ENCODE measurements at places on chromosomes 2 and 18. TPM values are rescaled to one million over a fixed set of nuclear protein-coding genes. Genes with fewer than 3 reads are reported as not detected.

SERPINB2 gene
- not detected for total RNA-seq

DNAJC5G gene
- not detected for total RNA-seq

SLC30A3 gene
- not detected for total RNA-seq

B3GNT7 gene
- 0.53 TPM for total RNA-seq

GFPT1 gene
- 18.7 TPM for total RNA-seq

TRIM54 gene
- total RNA-seq = not detected

ERICH2 gene
- total RNA-seq = not detected

GRCh38 chr18:23524213-23524707 lies 20.9 kb downstream of the RMC1 start:
- H3K27me3 ChIP-seq = no peaks in the 10 kb centered on the region
- H3K36me3 ChIP-seq = peaks cover 25% of the 10 kb centered on the region

GRCh38 chr2:9799729-9800632 lies 43.3 kb upstream of the TAF1B start:
- no peaks in the 10 kb centered on the region for H3K36me3 ChIP-seq
- H3K27me3 ChIP-seq = peaks cover 8% of the 10 kb centered on the region
- H3K4me3 ChIP-seq = no peak overlapping the region

DNA sequence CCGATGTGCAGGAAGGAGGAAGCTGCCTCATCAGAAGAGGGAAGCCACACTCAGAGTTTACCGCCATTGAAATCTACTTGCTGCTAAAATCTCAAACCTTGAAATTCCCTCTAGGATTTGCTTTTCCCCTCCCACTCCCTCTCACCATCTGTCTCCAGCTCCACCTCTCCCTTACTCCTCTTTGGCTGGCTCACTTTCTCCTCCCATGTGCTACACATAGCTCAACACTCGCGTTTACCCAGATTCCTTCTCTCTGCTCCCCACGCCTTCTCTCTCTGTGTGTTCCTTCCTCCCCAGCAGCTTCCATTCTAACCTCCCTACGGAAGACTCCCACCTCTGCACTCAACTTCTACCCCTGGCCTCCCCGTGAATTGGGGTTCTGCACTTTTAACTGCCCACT lies 143.1 kb downstream of the DNER start:
- no peak overlapping the region for H3K4me3 ChIP-seq

- no peaks in the 10 kb centered on the region for H3K36me3 ChIP-seq
- H3K4me3 ChIP-seq = no peak overlapping the region
- no peaks in the 10 kb centered on the region for H3K27me3 ChIP-seq
- no peak for DNase-seq
- no peaks in the 10 kb centered on the region for H3K4me1 ChIP-seq
Observed at GRCh38 chr2:74822771-74823566, 11.0 kb upstream of the HK2 start.

DNA sequence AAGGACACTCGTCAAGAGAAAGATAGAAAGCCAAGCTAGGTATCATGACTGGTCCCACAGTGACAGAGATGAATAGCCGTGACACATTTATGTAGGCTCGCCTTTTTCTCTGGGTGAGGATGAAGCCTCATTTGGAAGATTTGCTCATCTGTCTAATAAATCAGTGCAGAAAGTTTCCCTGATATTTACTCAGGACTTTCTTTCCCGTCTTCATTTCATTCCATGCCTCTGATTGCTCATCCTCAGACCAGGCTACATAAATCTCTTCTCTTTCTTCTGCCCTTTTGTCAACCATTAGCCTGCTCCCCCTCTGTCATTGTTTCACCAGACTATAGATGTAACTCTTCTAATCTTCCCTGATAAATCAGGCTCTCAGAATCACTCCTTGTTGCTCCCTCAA lies 361.8 kb upstream of the MEIS1 start:
- H3K27me3 ChIP-seq = no peaks in the 10 kb centered on the region
- H3K36me3 ChIP-seq = no peaks in the 10 kb centered on the region
- H3K4me3 ChIP-seq = no peak overlapping the region
- DNase-seq = no peak

DNA sequence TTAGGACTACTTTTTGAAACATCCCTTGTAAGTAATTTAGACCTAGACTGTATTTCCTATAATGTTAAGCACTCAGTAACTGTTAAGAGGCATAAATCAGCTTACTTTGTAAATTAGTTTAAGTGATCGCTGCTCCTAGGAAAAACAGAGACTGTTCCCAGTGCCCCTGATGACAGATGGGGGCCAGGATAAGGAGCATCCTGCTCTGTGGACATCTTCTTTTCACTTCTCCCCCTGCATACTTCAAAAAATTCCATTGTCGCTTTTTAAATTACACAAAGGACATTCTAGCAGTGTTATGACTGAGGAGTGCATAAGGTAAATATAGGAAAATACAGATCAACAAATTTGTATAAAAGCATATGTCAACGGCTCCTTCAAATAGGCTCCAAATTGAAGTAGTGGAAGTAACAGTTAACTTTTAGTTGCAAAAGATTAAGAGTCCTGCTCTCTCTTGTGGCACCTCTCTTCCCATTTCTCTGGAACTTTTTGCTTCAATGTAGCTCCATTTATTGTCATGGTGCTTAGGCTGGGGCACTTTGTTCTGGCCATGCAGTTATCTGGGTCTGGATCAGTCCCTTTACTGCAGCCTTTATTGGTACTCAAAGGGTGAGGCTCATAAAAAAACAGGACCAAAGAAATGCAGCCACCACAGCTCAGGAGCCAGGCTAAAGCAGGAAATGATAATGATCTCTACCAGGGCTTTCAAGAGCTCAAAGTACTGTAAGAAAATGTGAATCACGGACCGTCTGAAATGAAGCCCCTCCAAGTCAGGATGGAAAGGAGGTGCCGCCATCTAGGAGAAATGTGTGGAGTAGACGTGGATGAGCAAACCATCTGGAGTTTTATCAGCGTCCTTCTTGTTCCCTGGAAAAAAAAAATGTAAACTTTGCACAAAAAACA lies 162.1 kb upstream of the ZNF516 start:
- peaks cover 26% of the 10 kb centered on the region for H3K27me3 ChIP-seq
- H3K4me3 ChIP-seq = no peak overlapping the region
- no peak overlapping the region for H3K27ac ChIP-seq

DNA sequence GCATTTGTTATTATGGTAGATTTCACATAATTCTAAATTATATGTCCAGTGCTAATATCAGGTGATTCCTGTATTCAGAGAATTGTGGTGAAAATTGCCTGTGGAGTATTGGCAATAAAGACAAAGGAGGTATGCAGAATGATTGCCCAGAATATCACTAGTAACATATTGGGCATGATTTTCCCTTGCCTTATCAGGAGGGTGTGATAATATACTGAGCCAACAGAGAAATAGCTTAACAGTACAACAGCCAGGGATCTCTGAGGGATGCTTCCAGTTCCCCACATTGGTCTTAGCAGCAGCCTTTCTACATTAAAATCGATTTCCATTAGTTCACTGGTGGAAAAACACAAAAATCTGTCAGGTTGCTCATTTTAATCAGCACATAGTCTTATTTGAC lies 122.9 kb upstream of the COL3A1 start:
- H3K27me3 ChIP-seq = no peaks in the 10 kb centered on the region
- no peak overlapping the region for H3K4me3 ChIP-seq
- H3K4me1 ChIP-seq = no peaks in the 10 kb centered on the region
- H3K36me3 ChIP-seq = no peaks in the 10 kb centered on the region
- H3K27ac ChIP-seq = no peak overlapping the region

DNA sequence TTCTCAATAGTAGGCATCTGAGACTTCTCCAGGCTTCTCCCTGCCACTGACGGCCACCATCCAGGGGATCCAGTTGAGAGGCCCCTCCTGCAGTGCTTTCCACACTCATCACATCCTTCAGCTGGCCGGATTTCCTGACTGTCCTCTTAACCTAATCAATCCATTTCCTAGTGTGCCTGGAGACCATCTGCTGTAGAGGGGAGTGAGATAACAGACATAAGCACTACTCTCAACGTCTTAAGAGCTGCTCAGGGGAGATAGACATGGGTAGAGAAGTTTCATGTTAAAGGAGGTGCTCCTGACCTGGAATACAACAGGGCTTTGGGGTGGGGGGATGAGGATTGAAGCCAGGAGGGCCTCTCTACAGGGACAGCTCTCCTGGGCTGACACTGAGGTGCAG lies 14.2 kb downstream of the SPR start:
- no peak for DNase-seq
- H3K27me3 ChIP-seq = peaks cover 3% of the 10 kb centered on the region
- H3K36me3 ChIP-seq = no peaks in the 10 kb centered on the region
- no peak overlapping the region for H3K4me3 ChIP-seq

DNA sequence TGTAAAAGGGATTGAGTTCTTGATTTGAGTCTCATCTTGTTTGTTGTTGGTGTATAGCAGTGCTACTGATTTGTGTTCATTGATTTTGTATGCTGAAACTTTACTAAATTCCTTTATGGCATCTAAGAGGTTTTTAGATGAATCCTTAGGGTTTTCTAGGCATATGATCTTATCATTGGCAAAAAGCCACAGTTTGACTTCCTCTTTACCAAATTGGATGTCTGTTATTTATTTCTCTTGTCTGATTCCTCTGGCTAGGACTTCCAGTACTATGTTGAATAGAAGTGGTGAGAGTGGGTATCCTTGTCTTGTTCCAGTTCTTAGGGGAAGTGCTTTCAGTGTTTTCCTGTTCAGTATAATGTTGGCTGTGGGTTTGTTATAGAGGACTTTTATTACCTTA lies 4.8 kb downstream of the ANKAR start:
- no peaks in the 10 kb centered on the region for H3K27me3 ChIP-seq
- peaks cover 13% of the 10 kb centered on the region for H3K4me1 ChIP-seq
- H3K4me3 ChIP-seq = no peak overlapping the region
- H3K36me3 ChIP-seq = no peaks in the 10 kb centered on the region
- H3K27ac ChIP-seq = no peak overlapping the region

- H3K4me3 ChIP-seq = no peak within 1 kb of the TSS
- no peak for DNase-seq
- no peak within 1 kb of the TSS for H3K27ac ChIP-seq
- H3K4me1 ChIP-seq = peaks cover 27% of the 10 kb centered on the region
- H3K27me3 ChIP-seq = peaks cover 78% of the 10 kb centered on the region
Observed at GRCh38 chr2:176156807-176157498, at the start of gene HOXD3. HOXD3 (plus strand) TSS chr2:176157307; CDS start chr2:176169115, 11,808 bp downstream.

DNA sequence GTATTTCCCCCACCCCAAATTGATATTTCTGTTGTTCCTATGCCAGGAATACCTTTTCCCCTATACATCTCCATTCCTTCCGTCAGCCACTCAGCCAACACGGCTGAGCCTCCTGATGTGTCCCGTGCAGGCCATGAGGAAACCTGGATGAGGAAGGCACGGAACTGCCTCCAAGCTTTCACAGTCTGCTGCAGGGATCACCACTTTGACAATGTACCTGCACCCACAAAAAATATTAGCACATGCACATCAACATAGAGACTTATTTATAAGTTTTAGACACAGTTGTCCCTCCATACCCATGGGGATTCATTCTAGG lies 101.4 kb upstream of the PPP1CB start:
- H3K4me1 ChIP-seq = no peaks in the 10 kb centered on the region
- DNase-seq = no peak
- no peaks in the 10 kb centered on the region for H3K27me3 ChIP-seq
- H3K4me3 ChIP-seq = no peak overlapping the region
- H3K36me3 ChIP-seq = no peaks in the 10 kb centered on the region

GRCh38 chr2:8549942-8550341 lies 131.9 kb upstream of the ID2 start:
- no peak overlapping the region for H3K4me3 ChIP-seq
- no peak for DNase-seq
- peaks cover 26% of the 10 kb centered on the region for H3K4me1 ChIP-seq
- H3K27me3 ChIP-seq = no peaks in the 10 kb centered on the region
- no peak overlapping the region for H3K27ac ChIP-seq

- peaks cover 12% of the 10 kb centered on the region for H3K27me3 ChIP-seq
- H3K4me3 ChIP-seq = no peak overlapping the region
- DNase-seq = no peak
- H3K36me3 ChIP-seq = no peaks in the 10 kb centered on the region
- H3K4me1 ChIP-seq = no peaks in the 10 kb centered on the region
Observed at GRCh38 chr2:727071-727470, 49.9 kb upstream of the TMEM18 start.

DNA sequence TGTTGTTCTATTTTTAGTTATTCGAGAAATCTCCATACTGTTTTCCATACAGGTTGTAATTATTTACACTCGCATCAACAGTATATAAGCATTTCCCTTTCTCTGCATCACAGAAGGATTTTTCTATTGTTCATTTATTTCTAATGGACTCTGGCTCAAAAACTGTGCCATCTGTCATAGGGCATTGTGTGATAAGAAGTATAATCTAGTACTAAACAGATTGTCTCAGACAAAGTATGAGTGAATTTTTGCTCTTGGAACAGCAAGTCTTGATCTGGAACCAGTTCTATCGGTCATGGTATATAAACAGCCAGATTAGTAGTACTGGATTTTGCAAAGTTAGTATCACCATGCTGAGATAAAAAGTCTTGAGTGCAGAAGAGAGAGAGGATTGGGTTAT lies 145.8 kb downstream of the KIAA1328 start:
- H3K27ac ChIP-seq = no peak overlapping the region
- no peaks in the 10 kb centered on the region for H3K27me3 ChIP-seq
- DNase-seq = no peak
- H3K36me3 ChIP-seq = no peaks in the 10 kb centered on the region
- no peak overlapping the region for H3K4me3 ChIP-seq

DNA sequence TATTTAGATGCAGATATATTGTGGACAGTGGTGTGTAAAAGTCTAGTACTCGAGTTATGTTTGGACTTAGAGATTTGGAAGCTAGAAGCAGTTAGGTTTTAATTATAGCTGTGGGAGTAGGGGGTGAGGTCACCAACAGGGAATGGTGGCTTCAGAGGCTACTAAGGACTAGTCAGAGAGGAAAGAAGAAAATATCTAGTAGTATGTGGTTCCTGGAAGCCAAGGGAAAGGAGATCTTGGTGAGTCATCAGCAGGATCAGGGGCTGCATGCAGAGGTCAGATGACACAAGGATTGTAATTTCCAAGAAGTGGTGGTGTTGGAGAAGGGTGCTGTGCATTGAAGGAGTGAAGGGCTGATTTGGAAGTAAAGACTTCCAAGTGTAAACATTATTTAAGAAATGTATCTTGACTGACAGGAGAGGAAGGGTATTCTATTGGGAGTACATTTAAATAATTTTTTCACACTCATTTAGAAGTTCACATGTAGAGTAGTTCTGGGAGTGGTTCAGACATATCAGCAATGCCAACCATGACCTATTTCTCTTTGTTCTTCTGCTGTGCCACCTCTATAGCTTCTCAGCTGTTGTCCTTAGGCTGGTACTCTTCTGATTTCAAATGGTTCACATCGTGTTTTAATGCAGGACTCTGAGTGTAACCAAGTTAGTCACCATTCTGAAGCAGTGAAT lies 59.1 kb downstream of the ACSL3 start:
- H3K27ac ChIP-seq = no peak overlapping the region
- no peaks in the 10 kb centered on the region for H3K27me3 ChIP-seq
- H3K4me1 ChIP-seq = no peaks in the 10 kb centered on the region
- DNase-seq = no peak

DNA sequence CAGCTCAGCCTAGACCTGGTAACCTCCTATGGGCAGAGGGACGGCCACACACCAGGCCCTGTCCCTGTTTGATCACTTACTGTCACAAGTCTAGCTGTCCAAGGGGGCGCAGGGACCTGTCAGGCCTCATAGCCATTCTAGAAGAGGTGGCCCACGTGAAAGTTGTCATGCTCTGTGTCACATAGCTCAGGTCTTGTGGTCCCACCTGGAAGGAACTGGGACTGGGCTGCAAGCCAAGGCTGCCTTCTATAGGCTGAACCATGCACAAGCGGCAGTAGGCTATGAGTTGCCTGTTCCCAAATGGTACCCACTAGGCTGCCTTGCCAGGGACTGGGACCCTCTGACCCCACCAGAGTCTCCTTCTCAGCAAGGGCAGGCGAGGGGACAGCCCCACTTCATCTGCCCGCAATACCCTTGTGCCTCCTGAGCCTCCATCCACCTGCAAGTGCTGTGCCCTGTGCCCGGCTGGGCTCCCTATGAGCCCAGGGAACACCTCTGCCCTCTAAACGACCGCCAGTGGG lies 177.5 kb downstream of the ANAPC1 start:
- DNase-seq = no peak
- no peaks in the 10 kb centered on the region for H3K36me3 ChIP-seq
- no peaks in the 10 kb centered on the region for H3K4me1 ChIP-seq
- H3K27me3 ChIP-seq = no peaks in the 10 kb centered on the region
- H3K27ac ChIP-seq = no peak overlapping the region
- H3K4me3 ChIP-seq = no peak overlapping the region

Data from T-cell (primary cell).